Midbrain (tissue), 1 donor: ENCODE measurements at places on chromosomes 12 and 14.
A peak's percentile ranks its signal among the peaks of the same experiment; 100 is the strongest.

GRCh38 chr12:65403188-65403587, 124.7 kb downstream of the MSRB3 start:
- DNase-seq: peak; percentile 2

DNA sequence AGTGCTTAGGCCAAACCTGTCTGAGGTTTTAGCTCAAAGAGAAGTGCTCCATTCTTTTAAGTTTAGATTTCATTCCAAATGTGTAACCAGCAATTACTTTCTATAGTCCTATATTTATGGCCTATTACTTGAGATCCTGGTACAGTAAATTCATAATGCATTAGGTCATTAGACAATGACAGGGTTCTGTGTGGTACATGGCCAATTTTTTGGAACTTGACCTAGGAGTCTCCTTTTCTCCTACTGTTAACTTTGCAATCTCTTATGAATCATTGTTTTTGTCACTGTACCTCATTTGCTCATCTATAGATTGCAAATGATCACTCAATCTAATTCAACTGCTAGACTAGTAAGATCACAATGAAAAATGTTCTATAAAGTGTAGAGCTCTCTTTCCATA, 136.7 kb downstream of the PDE3A start:
- no peak for DNase-seq

GRCh38 chr14:35121026-35121886, 534 bp downstream of the PPP2R3C start:
- no peak for DNase-seq

DNA sequence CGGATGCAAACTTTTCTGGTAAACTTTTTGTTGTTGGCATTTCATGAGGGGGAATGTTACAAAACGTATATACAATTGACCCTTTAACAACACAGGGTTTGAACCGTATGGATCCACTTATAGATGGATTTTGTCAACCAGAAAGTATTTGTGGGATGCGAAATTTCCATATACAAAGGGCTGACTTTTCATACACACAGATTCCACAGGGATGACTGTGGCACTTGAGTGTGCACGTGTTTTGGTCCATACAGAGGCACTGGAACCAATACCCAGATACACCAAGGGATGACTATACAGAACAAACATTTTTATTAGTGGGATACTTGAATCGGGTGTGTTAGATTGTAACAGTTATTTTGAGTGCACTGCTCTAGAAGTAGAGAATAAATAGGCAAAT, 29.8 kb upstream of the CCT2 start:
- DNase-seq: no peak

DNA sequence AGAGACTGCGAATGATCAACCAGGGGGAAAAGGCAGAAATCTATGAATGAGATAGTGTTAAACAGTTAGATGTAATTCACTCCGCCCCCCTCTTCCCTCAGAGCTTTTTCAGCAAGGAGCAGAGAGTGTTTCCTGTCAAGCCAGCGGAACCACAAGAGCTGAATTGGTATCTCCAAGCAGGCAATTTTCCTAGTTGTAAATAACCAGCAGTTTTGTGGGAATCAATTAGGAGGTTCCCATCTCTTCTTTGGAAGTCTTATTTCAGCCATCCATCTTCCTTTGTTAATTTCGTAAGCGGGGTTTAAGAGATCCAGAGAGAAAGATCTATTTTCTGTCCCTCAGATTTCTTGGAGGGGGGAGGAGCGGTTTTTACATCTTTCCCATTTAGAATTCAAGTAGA, 178.0 kb downstream of the FOXN3 start:
- no peak for DNase-seq

- DNase-seq: no peak
Measured at GRCh38 chr12:16472631-16473030, 125.2 kb downstream of the MGST1 start.

DNA sequence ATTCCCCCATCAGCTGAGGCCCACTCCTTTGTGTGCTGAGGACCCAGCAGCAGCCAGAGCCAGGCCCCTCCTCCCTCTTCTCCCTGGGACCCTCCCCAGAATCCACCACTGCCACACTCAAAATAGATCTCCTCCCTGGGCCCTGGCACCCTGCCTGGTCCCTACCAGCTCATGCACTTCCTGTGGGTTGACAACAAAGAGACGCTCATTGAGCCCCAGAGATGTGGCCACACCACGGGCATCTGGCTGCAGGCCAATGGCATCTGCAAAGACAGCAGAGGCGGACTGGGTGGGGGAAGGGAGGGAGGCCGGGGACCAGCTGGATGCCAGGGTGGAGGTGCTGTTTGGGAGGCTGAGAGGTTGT, 16.0 kb upstream of the ENDOU start:
- peak; percentile 93 for DNase-seq

DNA sequence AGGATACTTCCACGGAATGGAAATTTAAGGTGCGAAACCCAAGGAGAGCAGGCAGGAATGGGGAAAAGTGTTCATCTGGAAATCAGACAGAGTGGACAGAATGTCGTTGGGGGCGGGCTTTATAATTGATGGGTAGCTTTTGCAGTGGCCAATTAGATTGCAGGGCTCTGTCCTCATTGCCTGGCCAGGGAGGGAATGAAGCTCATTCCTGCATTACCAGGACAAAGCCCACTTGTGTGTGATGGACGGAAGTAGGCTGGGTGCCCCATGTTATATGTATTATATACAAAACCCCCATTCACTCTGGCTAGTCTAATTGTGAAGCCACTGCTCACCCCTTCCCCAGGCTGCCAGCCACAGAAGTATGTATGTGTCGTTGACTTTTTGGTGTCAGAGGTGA, 23.6 kb downstream of the ZNF664 start:
- DNase-seq: peak; percentile 79

GRCh38 chr14:93056166-93056839, 59.4 kb downstream of the ITPK1 start:
- DNase-seq: peak; percentile 48

GRCh38 chr14:32350020-32350419, 20.9 kb downstream of the AKAP6 start:
- no peak for DNase-seq

DNA sequence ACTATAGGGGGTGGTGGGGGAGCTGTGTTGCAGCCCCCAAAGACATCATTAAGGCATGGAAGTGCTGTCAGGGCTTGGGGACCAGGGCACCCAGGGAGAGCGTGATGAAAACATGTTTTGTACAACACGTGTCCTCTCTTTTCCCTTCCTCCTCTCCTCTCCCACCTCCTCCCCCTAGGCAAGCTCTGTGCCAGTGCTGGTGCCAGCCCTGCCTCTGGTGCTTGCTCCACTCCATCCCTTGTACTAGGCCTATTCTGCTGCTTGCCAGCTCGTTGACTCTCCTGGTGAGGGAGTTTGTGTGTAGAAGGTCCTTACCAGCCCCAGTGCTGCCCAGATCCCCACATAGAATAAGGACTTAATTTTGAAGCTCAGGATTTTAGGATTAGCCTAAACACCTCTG, 3.2 kb upstream of the RARG start:
- DNase-seq: no peak

GRCh38 chr14:99509871-99510555, 28.8 kb downstream of the CCNK start:
- no peak for DNase-seq

- no peak for DNase-seq
Measured at GRCh38 chr12:100733817-100734593, 60.6 kb upstream of the ANO4 start.

DNA sequence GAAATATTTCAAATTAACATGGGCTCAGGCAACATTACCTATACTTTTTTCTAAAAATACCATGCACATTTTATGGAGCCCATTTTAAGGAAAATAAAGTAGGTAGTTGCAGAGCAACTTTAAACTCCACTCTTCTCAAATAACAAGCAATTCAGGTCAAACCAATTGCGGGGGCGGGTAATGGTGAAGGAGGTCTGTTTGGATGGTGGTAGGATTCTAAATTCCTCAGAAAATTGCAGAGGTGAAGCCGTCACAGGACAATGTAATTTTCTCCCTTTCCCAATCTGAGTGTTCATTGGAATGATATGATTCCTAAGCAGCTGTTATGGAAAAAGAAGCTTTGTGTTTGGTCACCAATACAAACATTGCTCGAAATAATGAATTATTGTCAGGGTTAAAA, 11.6 kb downstream of the PKP2 start:
- no peak for DNase-seq

DNA sequence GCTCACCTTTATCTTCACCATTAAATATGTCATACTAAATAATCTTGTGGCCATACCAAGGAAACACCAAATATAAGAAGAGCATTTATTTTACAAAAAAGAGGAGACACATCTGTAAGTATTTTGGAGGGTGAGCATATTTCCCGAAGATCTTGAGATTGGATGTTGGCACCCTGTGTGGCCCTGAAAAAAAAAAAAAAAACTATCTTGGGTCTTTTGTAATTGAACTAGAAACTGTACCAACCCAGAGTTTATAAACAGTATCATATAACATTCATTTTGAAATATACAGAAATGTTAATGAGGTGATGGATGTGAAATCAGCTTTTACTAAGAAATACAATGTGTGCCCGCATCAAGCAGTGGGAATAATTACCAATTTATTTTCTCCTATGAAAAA, 104.0 kb upstream of the FRMD6 start:
- no peak for DNase-seq

DNA sequence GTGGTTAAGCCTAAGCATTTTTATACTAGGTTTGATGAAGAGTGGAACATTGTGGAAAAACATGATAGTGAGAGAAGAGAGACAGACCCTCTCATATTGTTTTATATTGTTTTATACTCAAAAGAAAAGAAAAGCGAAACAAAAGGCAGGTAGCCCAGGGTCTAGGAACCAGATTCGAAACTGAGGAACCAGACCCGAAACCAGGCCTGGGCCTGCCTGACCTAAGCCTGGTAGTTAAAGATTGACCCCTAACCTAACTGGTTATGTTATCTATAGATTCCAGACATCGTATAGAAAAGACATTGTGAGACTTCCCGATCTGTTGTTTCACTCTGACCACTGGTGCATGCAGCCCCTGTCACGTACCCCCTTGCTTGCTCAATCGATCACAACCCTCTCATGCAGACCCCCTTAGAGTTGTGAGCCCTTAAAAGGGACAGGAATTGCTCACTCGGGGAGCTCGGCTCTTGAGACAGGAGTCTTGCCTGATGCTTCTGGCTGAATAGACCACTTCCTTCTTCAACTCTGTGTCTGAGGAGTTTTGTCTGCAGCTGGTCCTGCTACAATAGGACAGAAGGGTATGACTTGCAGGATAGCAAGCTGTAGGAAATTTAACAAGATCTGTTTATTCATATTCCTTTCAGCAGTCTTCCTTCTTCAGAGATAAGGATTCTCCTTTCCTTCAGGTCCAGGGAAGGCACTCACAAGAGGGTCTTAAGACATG, 147.1 kb upstream of the PLEKHA5 start:
- no peak for DNase-seq

DNA sequence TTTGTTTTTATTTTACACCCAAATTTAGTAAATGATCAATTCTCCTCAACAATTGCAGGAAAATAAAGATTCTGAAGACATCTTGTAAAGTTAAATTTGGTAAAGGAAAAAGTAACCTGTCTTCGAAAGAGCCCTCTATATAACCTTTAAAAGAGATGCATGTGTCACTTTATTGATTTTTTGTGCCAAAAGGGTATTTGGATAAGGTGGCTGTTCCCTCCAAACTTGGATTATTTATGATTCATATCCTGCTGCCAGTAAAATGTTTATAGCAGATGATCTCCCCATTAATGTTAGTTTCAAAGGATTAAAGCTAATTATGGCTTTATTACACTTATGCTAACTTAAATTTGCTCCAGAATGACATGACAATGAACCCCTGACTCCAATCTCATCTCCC, 98.8 kb downstream of the DUSP6 start:
- no peak for DNase-seq

DNA sequence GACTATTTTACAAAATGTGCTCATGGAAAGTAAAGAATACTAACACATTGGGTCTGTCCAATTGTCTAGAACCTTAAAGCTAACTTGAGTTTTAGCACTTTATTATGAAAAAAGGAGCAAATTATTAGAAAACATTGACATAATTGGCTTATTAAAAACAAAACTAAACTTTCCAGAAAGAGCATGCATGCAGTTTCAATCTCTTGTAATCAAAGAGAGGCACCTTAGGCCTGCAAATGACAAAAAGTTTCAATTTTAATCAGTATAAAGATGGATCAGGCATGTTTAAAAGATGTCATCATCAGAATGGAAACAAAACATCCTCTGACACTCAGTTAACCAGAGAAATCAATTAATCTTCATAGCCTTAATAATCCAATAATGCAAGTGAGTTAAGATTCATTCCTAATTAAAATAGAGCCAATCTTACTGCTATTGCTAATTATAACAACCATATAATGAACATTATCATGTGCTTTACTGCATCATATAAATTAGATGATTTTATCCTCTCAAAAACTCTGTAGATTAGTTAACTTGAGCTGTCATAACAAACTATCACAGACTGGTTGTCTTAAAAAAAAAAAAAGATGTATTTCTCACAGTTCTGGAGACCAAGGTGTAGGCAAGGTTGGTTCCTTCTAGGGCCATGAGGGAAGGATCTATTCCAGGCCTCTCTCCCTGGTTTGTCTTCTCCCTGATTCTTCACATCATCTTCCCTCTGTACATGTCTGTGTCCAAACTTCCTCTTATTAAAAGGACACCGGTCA, 131.4 kb downstream of the RPAP3 start:
- DNase-seq: no peak

- DNase-seq: no peak
Measured at GRCh38 chr12:100859063-100859627, 64.6 kb downstream of the ANO4 start.

- DNase-seq: no peak
Measured at GRCh38 chr14:77645520-77646230, 29.2 kb upstream of the SPTLC2 start.

DNA sequence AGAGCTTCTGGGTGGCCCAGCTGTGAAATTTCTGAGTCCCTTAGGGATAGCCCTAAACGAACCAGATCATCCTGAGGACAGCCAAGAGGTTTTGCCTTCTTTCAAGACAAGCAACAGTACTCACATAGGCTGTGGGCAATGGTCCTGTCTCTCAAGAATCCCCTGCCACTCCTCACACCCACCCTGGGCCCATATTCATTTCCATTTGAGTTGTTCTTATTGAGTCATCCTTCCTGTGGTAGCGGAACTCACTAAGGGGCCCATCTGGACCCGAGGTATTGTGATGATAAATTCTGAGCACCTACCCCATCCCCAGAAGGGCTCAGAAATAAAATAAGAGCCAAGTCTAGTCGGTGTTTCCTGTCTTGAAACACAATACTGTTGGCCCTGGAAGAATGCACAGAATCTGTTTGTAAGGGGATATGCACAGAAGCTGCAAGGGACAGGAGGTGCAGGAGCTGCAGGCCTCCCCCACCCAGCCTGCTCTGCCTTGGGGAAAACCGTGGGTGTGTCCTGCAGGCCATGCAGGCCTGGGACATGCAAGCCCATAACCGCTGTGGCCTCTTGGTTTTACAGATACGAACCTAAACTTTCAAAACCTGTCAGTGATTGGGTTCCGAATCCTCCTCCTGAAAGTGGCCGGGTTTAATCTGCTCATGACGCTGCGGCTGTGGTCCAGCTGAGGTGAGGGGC, 38.9 kb downstream of the DAD1 start:
- no peak for DNase-seq

- DNase-seq: no peak
Measured at GRCh38 chr14:105056303-105056831, 8.9 kb downstream of the GPR132 start.
